ENCODE measurements at places on chromosomes 12 and 14.
A peak's percentile ranks its signal among the peaks of the same experiment; 100 is the strongest.

DNA sequence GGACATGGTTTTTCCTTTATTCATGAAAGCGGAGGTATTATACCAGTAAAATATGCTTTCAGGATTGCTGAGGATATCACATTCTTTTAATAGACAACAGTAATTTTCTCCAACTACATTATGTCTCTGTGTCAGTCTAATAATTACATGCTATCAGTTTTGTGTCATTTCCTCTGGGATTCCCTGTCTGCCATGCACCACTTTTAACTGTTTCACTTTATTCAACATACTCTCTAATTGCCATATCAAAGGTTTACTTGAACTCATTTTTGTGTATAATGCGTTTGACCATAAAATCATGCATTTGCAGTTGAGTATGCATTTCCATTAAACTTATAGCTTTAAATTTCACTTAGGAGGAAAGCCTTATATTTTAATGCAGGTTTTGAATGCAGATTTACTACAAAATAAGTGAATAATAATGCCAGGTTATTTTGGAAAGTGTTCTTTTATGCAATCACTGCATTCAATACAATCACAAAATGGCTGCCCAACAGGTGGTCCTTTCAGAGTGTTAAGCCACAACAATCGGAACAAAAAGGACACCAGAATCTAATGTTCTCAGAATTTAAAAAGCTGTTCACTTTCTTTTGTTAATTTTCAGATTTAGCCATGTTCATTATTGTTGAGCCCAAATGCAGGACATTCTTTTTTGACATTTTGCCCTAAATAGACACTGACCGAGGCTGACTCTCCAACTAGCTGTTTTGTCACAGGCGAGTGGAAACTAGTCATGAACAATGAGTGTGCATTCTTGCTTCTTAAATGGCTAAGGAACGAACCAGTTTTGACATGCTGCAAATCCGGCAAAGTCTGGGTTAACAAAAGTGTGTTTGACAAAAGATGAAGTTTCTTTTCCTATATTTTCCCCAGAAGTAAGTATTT is 40.9 kb downstream of the MBIP start:
- DNase-seq: no peak

GRCh38 chr12:72313806-72314205 is 41.6 kb downstream of the TRHDE start:
- no peak for DNase-seq

DNA sequence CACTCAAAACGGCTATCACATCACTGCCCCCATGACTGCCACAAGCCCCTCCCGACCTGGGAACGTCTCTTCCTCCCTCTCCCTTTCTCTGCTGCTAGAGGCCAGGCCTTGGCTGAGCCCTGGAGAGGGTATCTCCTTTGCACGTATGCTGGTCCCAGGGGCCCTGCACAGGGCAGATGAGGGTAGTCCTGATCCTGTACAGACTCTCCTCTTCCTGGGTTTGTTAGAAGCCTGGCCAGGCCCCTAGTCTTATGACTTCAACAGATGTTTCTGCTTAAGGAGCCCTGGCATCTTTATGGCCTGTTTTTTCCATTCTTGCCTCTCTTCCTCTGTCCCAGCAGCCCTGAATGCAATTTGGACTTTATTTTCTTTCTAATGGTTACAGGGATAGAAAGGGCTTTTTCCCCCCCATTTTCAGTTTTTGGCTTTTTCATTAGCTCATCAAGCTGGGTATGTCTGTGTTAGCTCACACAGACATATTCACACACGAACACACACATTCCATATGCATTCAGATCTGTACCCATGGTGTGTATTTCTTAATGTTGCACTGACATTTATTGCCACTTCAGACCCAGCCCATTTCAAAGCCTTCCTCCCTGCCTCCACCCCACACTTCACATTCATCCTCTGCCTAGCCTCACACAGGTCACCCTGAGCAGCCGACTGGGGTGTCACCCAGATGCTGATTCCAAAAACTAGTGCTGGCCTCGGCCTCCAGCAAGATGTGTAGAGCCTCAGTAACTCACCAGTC is 203.2 kb downstream of the ZFP36L1 start:
- no peak for DNase-seq

- DNase-seq: no peak
Observed at GRCh38 chr12:67052981-67053380, 216.2 kb upstream of the CAND1 start.

- no peak for DNase-seq
Observed at GRCh38 chr12:5796171-5796958, 148.7 kb downstream of the ANO2 start.

GRCh38 chr12:127987199-127987901 is 279.6 kb upstream of the TMEM132C start:
- DNase-seq: no peak

DNA sequence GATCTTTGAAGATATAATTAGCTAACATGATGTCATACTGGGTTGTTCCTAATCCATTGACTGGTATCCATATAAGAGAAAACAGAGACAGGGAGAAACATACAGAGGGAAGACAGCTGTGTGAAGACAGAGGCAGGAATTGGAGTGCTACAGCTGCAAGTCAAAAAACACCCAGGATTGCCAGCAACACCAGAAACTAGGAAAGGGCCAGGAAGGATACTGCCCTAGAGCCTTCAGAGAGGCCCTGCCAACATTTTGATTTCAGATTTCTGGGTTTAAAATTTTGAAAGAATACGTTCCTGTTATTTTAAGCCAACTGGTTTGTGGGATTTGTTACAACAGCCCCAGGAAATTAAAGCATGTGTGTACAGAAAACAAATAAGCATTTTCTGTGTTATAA is 473.7 kb upstream of the FLRT2 start:
- no peak for DNase-seq

DNA sequence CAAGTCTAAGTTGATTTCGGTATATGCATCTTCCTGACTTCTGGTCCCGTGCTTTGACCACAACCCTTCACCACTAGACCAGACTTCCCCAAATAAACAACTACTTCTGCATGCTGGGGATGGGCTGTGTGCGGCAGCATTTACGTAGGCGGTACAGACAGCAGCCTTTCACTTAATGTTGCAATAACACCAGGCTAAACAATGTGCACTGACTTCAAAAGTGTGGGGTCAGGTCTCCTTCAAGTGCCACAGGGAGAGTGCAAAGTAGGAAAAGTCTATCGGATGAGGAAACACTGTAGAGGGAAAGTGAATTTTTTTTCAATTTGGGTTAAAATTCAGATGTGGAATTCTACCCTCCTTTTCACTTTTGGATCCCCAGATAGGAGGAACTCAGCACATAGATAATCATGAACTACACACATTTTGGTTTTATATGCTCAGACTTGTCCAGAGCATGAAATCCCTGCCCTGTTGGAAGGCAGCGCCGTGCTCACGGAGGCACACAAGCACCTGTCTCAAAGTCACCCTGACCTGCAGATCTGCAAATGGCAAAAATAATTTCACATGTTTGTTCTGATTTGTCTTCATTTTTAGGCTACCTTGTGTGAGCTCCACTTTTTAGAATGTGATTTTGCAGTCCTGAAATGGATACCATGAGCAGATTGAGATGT is 3.6 kb upstream of the FOS start:
- DNase-seq: no peak

- DNase-seq: no peak
Observed at GRCh38 chr12:94112121-94112520, 36.3 kb upstream of the PLXNC1 start.

- no peak for DNase-seq
Observed at GRCh38 chr12:53495903-53496751, 3.1 kb downstream of the MAP3K12 start.

- peak; percentile 90 for DNase-seq
Observed at GRCh38 chr12:6470375-6471163, at the start of gene VAMP1. TSS of gene VAMP1 (minus strand) at chr12:6470677. CDS start at chr12:6470531, 146 bp downstream.

GRCh38 chr14:63678536-63678935 is 36.9 kb upstream of the WDR89 start:
- DNase-seq: no peak

DNA sequence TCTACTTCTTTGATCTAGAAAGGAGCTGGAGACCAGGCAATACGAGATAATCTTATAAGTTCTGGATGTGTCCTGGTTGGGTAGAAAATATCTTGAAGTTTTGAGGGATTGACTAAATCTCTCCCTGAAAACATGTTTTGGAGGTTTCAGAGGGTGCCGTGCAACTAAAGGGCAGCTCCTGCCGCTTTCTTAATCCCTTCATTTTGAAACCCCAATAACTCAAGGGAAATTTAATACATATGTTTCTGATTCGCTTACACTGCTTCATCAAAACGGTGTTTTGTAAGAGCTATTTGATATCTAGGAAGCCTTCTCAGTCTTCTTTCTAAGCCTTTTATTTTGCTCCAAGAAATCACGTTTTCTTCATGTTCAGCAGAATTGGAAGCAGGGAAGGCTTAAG is 129.0 kb downstream of the ASCL1 start:
- no peak for DNase-seq

DNA sequence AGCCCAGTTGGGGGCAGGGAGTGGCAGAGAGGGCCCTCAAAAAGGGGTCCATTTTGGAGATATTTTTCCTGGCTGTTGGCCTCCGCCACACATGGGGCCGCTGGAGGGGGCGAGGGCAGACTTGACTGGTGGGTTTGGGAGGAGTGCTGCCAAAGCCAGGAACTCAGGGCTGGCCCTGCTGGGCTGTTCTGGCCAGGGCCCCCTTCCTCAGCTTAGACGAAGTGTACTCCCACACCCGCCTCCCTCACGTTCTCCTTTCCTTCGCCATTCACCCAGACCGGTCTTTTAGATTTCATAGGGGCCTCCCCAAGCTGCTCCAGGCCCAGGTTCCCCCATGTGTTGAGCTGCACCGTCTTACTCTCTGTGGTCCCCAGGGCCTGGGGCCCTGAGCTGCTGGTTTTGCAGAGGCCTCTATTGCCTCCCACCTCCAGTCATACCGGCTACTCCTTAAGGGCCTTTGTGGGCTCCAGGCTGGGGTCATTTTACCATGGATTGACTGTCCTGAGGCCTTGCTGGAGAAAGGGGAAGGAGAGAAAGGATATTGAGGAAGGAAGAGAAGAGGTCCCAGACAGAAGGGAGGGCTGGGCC is 1.3 kb downstream of the KRT7 start:
- DNase-seq: no peak

DNA sequence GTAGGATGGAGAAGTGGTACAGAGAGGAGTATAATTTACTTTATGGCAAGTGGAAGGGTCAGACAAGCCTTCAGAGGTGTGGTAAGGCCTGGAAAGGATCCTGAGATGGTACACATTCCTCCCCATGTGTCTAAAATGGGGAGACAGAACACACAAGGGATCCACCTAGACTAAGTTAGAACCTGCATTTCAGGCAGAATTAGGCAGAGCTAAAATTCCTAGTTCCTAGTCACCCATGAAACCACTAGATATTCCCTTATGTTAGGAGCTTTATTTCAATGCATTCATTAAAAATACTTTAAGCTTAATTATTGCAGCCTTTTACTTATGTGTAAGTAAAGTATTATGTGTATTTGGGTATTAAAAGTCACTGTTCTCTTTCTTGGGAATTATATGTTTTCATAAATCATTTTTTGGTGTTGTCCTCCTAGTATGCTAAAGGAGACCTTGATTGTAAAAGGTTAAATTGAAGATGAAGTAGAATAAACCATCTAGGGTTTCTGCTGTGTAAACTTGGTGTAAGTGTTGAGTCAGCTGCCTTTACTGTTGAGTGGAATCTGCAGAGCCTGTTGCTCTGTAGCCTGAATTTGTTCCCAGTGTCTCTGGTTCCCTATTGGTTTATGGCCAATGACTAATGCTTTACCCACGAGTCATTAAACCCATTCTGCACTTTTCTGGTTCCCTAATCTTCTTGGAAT is 423.2 kb downstream of the ATP23 start:
- DNase-seq: no peak

GRCh38 chr14:90520326-90520725 is 123.5 kb downstream of the CALM1 start:
- no peak for DNase-seq

DNA sequence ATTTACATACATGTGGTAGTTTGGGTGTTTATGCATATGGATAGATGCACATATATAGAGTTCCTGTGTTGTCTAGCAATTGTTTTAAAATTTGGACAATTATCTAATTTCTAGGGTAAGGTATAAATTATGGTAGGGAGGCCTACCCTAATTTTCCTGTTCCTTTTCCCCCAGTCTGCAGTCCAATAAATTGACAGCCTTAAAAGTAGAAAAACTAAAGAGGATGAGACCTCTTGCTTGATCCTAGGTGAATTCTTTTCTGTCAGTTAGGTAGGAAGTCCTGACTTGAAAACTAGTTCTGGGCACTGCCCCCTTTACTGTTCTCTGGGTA is 2.1 kb upstream of the CDKN1B start:
- DNase-seq: no peak

DNA sequence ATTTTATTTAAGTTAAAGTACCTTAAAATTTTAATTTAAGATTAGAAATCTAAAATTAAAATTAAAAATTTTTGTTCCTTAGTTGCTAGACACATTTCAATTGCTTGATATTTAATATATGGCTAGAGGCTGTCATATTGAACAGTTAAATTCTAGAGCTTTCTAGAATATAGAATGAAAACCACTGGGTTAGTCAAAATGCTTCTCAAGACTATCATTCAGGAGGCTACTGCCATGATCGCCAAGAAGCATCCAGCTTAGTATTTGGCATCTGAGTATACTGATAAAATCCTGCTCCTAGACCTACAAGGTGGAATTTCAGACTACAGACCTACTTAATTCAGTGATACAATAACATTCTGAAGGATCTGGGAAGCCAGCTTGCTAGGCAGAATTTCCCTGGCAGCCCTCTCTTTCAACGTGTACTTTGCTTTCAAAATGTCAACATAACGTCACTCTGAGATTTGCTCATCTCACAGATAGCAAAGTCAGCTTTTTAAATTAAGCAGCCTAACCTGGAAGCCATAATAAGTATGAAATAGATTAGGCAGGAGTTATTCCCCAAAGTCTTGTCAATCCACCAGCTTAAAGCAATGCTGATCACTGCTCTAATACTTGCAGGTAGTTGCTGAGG is 525.8 kb downstream of the FSCB start:
- no peak for DNase-seq

- no peak for DNase-seq
Observed at GRCh38 chr14:79411403-79412174, 799.7 kb downstream of the DIO2 start.

DNA sequence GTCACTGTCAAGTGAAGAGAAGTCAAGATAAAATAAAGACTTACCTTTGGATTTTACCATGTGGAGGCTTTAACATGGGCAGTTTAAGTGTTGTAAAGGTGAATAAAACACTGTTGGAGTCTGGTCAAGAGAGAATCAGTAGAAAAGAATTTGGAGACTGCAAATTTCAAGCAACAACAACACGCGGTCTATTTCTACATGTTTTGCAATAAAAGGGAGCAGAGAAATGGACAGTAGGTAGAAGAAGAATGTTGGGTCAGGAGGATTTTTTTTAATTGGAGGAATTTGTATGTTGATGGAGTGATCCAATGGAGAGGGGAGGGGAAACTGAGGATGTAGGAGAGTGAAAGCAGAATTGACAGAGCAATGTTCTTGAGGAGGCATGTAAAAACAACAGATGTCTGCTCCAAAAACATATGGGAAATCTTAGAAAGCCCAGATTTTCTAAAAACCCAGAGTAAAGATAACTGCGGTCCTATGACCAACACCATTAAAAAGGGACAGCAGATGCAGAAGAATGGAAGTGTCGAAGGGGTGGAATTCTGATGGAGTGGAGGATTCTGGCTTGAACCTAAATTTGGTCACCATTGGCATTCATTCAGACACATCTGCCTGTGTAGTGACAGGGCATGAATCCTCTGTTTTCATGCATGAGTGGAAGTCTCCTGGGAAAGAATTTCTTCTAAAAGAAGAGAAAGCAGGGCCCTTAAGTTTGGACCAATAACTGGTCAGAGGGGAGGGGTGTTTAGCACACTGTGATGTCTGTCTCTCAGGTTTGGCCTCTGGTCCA is 68.0 kb upstream of the OSBPL8 start:
- DNase-seq: no peak

- no peak for DNase-seq
Observed at GRCh38 chr14:70934084-70934483, 26.8 kb downstream of the PCNX1 start.

All from stimulated activated CD4-positive, alpha-beta T cell treated with anti-CD3 and anti-CD28 coated beads, Interleukin-1b, Interleukin-23, amount 100 ng/mL, for 1 hour (primary cell).